ENCODE measurements at places on chromosomes 5 and 9.

DNA sequence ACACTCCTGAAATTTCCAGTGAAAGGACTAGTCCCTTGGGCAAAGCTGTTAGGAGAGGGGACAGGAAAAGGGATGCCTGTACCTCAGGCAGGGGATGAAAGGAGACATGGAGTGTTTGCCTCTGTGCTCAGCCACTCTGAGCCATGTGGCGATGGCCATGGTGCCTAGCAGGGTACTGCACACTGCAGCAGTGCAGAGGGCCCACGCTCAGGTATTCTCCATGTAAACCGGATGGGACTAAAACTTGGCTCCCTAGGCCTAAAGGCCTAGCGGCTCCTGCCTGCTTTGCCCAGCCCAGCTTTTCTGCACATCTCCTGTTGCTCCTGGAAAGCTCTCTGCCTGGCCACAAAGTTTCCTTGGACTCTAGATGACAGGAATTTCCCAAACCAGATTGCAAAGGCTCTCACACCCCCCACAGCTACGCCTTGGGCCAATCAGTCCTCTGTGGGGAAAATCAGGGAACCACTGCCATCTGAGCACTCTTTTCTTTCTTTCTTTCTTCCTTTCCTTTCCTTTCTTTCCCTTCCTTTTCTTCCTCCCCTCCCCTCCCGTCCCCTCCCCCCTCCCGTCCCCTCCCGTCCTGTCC is 44.3 kb downstream of the HABP4 start:
- DNase-seq = peak; percentile 54

- DNase-seq = no peak
Measured at GRCh38 chr5:151093476-151093889, 12.6 kb upstream of the TNIP1 start.

DNA sequence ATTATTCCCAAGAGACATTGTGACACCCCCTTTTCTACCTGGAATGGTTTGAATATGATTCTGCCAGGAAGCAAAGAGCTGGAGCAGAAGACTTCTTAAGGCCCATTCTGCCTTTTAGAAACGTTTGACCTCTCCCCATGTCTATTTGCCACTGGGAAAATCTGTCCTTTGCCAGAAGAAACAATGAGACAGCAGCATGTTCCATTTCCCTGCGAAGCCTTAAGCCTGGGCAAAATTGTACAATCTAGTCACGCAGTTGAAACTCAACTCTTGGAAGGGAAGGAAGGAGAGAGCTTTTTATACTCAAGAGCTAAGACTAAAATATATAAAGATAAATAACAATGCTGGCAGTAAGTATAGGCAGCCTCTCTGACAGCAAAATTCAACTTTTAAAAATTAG is 22.1 kb upstream of the SPOCK1 start:
- DNase-seq = no peak

- peak; percentile 84 for DNase-seq
Measured at GRCh38 chr9:21995006-21995665, 545 bp downstream of the CDKN2B-AS1 start.

DNA sequence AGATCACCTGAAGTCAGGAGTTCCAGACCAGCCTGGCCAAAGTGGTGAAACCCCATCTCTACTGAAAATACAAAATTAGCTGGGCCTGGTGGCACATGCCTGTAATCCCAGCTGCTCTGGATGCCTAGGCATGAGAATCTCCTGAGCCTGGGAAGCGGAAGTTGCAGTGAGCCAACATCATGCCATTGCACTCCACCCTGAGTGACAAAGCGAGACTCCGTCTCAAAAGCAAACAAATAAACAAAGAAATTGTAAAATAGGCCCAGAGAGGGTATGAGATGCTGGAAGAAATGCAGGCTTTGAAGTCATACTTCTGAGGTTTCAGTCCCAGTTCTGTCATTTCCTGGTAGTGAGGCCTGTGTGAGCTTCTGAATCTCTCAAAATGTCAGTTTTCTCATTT is 5.3 kb upstream of the ARHGEF37 start:
- no peak for DNase-seq

DNA sequence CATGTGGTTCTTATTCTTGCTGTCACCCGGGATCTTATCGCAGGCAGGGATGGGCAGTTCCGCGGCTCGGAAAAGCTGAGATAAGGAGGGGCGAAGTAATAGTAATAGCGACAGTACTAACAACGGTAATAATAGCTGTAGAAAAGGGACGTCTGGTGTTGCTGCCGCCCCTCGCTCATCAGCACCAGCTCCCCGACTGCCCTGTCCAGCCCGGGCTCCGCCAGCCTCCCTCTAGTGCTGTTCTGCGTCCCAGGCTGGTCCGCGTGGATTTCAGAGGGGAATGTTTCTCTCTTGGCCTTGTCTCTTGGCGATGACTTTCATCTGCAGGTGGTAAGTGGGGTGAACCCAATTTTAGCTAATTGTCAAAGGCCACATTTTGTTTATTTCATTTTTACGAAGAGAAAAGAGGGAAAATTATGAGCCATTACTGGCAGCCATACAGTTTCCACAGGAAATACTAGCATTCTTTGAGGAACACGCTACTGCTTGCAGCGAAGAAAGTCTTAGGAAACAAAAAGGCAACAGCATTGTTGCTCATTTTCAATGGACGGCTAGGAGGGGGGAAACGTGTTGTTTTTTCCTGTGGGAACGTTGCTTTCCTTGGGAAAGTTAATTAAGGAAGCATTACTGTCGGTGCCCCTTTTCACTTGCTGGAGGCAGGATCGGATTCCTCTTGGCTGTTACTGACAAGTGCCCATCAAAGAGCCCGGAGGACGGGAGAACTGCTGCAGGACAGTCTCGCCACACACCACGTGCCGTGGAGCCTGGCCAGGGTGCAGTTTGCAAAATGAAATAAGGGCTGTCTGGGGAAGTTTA is 762 bp downstream of the SNCAIP start:
- DNase-seq = peak; percentile 5

DNA sequence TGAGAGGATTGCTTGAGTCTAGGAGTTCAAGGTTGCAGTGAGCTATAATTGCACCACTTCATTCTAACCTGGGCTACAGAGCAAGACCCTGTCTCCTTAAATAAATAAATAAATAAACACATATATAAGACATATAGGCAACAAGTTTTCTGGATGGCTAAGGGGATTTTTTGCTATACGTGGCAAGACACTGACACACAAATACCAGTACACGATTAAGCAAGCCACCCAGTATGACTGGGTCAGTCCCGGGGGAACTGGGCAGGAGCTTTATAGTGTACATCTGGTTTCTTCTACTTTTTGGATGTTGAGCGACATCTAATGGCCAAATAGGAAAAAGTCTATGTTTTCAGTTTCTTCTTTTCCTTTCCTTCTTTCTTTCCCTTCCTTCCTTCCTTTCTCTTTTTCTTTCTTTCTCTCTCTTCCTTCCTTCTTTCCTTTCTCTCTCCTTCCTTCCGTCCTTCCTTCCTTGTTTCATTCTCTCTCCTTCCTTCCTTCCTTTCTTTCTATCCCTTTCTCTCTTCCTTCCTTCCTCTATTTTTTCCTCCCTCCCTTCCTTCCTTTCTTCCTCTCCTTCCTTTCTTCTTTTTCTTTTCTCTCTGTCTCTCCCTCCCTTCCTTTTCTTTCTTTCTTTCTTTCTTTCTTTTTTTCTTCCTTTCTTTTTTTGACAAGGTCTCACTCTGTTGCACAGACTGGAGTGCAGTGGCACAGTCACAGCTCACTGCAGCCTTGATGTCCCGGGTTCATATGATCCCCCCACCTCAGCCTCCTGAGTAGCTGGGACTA is 47.0 kb upstream of the PLIN2 start:
- peak; percentile 71 for DNase-seq

DNA sequence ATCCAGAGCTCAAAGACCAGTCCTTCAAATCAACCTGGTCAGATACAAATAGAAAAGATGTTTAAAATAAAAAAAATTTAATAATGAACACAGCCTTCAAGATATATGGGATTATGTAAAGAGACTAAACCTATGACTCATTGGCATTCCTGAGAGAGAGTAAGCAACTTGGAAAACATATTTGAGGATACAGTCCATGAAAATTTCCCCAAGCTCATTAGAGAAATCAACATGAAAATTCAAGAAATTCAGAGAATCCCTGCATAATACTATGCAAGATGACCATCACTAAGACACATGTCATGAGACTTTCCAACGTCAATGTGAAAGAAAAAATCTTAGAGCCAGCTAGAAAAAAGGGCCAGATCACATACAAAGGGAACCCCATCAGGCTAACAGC is 512.9 kb upstream of the PTGER4 start:
- no peak for DNase-seq

DNA sequence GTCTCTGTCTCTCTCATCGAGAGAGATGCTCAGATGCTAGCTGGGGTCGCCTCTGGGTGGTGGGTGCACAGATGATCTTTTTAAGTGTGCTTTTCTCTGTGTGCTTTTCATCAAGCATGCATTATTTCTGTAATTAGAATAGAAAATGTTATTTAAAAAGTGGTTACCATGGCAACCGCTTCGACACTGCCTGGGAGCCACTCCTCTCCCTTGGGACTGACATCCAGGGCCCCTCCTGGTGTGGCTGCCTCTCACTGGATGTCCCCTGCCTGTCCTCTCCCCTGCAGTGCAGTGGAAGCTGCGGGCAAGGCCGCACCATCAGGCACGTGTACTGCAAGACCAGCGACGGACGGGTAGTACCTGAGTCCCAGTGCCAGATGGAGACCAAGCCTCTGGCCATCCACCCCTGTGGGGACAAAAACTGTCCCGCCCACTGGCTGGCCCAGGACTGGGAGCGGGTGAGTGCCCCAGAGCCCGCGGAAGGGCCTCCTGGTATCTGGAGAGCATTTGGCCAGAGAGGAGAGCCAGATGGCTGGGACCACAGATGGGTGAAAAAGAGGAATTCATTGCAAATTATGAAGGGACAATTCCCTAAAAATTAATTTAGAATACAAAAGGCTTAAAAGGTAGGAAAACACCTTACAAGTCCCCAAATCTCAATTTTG is 34.7 kb downstream of the ADAMTSL2 start:
- no peak for DNase-seq

- no peak for DNase-seq
Measured at GRCh38 chr5:5164163-5164562, 24.0 kb downstream of the ADAMTS16 start.

GRCh38 chr5:181163487-181164075 is 16.2 kb downstream of the OR2V2 start:
- peak; percentile 58 for DNase-seq

DNA sequence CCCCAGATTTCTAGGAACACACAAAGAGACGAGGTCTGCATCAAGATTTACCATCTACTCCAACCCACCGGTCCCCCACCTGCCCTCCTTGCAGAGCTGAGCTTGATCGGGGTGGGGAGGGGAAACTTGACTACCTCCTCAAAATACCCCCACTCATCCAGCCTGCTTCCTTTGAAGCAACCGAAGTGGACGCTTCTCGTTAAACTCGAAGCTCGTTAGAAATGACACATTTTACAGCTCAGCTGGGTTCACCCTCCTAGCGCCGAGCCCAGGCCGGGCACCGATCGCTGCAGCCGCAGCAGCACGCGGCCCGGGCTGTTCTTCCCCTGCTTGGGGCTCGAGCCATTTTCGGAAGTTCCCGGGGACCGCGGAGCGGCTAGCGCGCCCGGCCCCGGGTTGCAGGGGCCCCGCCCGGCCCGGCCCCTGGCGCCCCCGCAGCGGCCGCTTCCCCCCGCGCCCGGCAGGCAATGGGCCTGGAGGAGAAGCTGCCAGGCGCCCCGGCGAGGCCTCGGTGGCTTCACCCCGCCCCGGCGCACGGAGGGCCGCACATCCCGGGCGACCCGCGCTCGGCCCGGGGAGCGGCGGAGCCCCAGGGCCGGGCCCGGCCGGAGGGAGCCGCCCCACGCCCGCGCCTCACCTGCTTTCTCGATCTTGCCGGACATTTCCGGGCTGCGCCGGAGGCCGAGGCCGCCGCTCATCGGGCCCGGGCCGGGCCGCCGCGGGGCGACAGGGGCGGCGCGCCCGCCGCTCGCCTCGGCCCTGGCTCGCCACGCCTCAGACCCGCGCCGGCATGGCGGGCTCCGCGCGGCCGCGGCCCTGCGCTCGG is 530 bp downstream of the RAPGEF1 start:
- DNase-seq = peak; percentile 90

GRCh38 chr9:11902610-11903009 is 790.6 kb upstream of the TYRP1 start:
- DNase-seq = no peak

DNA sequence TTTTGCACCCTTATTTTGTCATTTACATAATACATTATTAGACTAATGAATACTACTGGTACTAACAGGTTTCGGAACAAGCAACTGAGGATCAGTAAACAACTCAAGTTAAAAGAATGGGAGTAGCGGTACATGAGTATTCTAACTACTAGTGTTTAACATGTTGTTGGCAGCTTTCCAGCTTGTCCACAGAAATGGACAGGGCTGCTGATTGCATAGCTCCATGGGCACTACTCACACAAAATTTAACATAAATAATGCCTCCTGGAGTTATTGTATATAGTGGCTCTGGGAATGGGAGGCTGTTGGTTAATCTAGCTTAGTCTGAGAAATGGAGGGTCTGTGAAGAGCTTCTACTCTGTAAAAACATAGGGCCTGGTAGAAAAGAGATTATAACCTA is 6.7 kb downstream of the NCBP1 start:
- no peak for DNase-seq

GRCh38 chr5:117623042-117623805 is 1048.6 kb upstream of the SEMA6A start:
- DNase-seq = no peak

GRCh38 chr5:2802693-2803365 is 51.4 kb upstream of the IRX2 start:
- no peak for DNase-seq

DNA sequence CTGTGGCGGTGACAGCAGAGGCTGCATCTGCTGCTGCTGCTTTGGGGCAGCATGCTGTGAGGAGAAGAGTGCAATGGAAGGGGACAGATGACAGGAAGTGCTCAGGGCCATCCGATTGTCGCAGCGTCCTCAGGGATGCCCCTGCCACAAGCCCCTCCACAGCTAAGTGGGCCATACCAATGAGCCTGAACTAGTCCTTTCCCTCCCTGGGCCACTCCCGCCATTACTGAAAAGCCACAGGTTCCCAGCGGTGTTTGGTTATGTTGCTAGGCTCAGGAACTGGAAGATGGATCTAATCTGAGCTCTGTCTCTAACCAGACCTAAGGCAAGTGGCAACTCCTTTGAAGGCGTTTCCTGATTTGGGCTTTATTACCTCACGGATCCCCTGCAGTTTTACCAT is 109.2 kb downstream of the GAPVD1 start:
- no peak for DNase-seq

- no peak for DNase-seq
Measured at GRCh38 chr5:16787278-16787677, 148.8 kb downstream of the MYO10 start.

- no peak for DNase-seq
Measured at GRCh38 chr5:167765352-167765751, 526.1 kb upstream of the WWC1 start.

Measured in H7 (cell line).